ENCODE measurements at places on chromosomes 2 and 18.

- DNase-seq, result no peak
These were observed 182.1 kb downstream of the TFCP2L1 start for GRCh38 chr2:121102941-121103340.

GRCh38 chr2:213537579-213537978 is 253.3 kb downstream of the SPAG16 start:
- DNase-seq, result peak; percentile 78

DNA sequence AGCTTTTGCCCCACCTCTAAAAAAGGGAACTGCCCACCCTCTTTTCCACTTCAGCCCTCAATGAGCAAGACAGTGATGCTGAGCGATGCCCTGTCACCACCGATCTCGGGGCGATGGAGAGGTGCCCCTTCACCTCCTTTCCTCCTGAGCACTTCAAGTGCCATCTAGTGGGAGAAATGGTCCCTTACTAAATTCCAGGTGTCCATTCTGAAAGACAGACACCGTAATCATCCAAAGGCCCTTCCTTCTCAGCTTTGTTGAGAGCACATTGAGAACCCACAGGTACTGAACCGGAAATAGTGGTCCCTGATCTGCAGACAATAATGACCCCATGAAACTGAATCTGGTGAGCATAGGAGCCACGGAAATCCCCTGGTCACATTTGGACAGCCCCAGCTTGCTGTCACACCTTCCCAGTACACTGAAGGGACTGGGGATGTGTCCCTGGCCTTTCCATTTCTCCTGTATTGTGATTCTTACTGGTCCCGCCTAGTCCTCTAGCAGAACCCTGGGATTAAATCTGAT is 38.5 kb downstream of the KCTD18 start:
- peak; percentile 92 for DNase-seq

- DNase-seq, result no peak
These were observed 34.1 kb downstream of the ODC1 start for GRCh38 chr2:10413991-10414451.

GRCh38 chr2:36027616-36028015 is 328.0 kb upstream of the CRIM1 start:
- DNase-seq, result no peak

DNA sequence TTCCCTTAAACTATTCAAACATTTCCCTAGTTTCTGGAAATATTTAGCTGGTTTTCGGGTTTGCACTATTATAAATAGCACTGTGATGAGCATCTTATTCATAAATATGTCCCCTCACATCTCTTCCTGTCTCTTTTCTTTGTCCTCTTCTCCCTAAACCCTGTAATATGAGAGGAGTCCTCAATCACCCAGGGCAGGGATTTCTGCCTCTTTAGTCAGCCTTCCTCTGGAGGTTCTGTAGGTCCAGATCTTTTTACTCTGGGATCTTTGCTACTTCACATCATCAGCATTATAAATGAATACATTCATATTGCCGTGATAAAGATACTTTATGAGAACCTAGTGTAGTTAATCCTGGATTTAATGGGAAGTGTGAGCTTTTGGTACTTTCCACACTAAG is 87.9 kb upstream of the TTN start:
- no peak for DNase-seq

GRCh38 chr2:236856848-236857235 is 228.8 kb upstream of the COPS8 start:
- DNase-seq, result no peak

DNA sequence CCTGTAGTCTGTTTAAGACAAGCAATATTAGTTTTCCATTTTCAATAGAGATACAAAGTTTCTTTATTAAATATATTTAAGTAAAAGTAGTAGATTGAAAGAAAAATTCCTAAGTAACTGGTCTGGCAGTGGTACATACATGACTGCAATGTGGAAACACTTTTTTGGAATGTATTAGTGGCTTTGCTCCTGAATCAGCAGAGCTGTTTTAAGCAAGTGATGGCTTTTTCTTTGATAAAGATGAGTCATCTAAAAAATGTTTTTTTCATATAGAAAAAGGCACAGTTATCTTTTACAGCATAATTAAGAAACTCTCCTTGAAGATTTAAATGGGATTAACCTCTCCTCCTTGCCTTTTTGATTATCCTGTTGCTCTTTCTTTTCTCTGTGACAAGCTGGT is 34.9 kb downstream of the KDM3A start:
- no peak for DNase-seq

DNA sequence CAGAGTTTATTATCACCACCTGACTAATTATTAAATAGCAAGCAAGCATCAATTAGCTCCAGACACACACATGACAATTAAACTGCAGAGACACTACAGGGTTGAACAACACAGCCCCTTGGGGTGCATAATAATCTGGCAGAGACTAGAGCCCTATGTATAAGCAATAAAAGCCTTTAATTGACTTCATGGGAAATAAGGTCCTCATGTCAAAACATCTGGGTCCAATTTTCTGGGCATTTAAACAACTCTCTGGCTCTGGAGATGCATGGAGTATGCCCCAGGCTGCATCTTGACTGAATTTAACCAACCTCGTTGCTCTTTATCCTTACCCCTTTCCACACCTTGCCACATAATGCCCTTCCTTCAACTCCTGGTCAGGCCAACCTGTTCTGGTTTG is 270.7 kb upstream of the THUMPD2 start:
- no peak for DNase-seq

DNA sequence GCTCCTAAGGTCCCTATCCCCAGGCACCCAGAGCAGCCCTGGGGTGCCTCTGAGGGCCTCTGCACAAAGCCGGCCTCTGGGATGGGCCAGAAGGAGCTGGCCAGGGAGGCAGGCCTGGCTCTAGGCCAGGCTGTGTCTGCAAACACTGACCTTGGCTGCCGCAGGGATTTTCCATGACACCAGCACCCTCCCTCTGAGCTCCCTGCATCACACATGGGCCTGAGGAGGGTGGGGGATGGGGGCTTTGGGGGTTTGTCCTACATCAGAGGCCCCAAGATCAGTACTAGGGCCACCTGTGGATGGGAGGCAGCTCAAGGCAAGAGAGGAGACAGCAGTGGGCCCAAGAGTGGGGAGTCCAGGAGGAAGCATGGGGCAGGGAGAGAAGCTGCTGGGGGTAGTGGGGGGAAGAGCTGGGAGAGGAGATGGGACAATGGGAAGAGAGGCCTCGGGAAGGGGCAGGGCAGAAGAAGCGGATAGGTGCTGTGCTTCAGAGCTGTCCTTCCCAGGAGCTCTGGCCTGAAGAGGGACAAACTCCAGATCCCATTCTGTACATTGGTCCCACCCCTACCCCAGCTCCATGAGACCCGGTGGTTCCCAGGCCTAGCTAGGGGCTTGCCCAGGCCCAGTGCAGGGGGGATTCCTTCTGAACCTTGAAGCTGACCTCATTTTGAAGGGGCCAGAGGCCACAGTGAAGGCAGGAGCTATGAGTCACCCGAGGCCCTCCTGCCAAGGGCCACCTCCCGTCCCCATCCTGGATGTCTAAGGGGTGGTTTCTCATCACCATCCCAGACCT is 28.0 kb downstream of the KCNK3 start:
- no peak for DNase-seq

DNA sequence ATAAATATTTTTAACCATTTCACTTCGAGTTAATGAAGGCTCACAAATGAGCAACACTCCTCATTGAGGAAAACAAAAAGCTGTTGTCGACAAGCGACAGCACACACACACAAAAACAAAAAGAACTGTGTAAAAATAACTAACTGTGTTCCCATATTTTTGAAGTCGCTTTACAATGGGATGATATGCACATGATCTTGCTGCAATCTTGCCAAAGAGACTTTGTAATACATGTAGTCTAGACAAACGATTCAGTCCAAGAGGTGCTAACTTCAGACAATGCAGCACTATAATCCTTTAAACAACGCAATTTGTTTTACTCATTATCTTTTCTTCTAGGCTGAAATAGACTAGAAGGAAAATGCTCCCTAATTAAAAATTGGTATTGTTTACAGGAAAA is 7.2 kb upstream of the USP34 start:
- DNase-seq, result no peak

DNA sequence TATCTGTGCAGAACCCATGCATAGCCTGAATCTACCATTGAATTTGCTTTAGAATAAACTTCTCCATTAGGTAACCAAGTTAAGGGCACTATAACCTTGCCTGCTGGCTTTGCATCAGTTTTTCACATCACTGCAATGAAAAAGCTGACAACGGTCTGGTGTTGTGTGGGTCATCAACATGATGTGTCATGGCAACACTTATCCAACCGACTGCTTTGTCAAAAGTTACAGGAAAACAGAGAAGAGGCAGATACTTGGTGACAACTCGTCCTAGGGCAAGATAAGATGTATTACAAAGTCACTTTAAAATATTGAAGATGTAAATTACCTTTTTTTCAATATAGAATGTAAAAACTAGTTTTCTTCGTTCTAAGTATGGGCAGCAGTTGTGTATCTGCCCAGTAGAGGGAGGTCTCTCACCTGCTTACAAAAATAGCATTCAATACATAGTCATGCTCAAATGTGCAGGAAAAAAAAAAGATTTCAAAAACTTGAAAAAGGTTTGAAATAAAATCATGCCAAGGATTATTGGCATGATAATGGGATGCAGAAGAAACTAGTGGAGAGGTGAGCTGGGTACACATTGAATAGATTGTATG is 96.3 kb downstream of the EVA1A start:
- no peak for DNase-seq

- DNase-seq, result no peak
These were observed 71.1 kb upstream of the MAPRE2 start for GRCh38 chr18:34970106-34970505.

- DNase-seq, result no peak
These were observed 220.8 kb upstream of the HDAC4 start for GRCh38 chr2:239621611-239622010.

GRCh38 chr2:39730685-39731302 is 48.3 kb downstream of the THUMPD2 start:
- DNase-seq, result peak; percentile 30

DNA sequence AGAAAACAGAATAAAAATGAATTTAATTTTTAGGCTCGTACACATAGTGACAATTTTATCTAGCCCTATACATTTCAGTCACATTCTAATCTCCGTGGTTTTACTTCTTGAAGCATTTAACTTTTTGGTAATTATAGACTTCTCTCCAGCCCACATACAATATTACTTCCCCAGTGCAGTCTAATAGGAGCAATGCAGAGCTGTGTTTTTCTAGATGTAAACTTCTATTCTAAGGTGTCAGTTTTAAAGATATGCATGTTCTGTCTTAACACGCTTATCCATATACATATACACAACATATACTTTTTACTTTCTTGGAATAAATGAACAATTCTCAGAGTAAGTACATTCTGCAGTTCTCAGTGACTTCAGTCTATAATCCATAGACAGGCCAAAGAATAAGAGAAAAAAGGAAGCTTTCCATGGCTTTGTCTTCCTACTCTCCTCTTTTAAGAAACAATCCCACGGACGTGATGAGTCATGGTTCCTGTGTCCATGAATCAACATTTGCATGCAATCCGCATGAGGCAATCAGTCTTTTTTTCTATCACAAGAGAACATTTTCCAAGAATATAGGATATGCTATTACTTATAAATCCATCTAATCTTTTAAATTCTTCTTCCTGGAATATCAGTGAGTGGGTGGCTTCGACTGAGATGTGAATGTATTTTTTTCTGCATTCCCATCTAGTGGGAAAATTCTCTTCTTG is 42.8 kb downstream of the CCDC102B start:
- DNase-seq, result no peak

DNA sequence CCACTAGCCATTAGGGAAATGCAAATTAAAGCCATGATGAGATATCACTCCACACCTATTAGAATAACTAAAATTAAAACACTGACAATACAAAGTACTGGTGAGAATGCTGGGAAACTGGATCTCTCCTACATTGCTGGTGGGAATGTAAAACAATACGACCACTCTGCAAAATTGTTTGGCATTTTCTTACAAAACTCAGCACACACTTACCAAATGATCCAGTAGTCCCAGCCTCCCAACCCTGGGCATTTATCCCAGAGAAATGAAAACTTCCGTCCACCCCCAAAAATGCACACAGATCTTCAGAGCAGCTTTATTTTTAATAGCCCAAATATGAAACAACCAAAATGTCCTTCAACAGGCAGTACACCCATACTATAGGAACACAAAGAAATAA is 8.9 kb upstream of the TMSB10 start:
- DNase-seq, result no peak

GRCh38 chr2:236977063-236977851 is 108.4 kb upstream of the COPS8 start:
- no peak for DNase-seq

DNA sequence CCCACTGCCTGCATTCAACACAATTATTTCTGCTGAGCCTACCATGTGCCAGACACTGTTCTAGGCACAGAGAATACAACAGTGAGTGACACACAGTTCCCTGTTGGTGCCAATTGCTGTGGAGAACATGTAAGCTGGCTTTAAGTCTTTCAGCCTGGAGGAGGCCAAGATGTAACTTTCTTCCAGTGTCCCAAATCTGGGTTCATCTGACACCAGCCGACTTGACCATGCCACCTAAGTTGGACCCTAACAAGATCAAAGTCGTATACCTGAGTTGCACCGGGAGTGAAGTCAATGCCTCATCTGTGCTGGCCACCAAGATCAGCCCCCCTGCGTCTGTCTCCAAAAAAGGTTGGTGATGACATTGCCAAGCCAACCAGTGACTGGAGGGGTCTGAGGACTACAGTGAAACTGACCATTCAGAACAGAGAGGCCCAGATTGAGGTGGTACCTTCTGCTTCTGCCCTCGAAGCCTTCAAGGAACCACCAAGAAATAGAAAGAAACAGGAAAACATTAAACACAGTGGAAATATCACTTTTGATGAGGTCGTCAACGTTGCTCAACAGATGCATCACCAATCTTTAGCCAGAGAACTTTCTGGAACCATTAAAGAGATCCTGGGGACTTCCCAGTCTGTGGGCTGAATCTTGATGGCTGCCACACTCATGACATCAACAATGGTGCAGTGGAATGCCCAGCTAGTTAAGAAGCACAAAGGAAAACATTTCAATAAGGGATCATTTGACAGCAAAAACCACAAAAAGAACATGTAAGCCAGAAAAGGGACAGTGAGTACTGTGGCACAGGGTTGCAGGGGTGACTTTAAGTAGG is 6.3 kb downstream of the TRABD2A start:
- no peak for DNase-seq

DNA sequence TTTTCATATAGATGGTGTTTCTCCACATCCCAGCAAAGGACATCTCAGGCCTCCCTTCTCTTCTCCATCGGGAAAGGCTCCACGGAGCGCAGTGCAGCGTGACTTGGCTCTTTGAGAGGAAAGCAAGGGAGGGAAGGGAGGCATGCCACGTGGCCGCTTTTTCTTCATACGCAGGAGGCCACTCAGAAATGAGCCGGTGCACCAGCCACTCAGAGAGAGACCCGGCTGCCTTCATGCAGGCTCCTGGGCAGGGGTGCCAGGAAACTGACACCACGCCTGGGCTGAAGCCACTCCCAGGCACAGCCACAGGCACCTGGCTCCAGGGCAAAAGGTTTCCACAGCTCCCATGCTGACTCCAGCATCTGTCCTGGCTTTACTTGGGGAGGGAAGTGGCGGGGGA is 11.1 kb upstream of the LOXHD1 start:
- no peak for DNase-seq

DNA sequence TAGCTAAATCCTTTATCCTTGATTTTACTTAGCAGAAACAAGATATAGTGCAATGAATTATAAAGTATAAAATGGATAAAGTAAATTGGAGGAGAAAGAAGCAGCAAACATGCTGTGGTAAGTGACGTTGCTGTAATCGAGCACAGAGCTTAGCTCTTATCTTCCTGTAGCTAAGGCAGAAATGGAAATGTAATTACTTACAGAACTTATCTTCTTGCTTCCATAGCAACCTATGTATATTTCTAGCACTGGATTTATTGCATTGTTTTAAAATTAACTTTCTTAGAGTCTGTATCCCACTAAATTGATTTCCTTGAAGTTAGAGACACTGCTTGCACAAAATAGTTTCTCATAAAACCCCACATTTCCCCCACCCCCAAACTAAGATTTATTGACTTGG is 130.6 kb upstream of the MC4R start:
- DNase-seq, result no peak
